ENCODE measurements at places on chromosomes 7 and 10.

GRCh38 chr7:26948617-26949118 is 84.3 kb upstream of the SKAP2 start:
- no peak for DNase-seq

- DNase-seq, result no peak
Observed at GRCh38 chr7:72751378-72751777, 76.6 kb downstream of the TYW1B start.

- no peak for DNase-seq
Observed at GRCh38 chr7:107591421-107591820, 11.4 kb downstream of the BCAP29 start.

- no peak for DNase-seq
Observed at GRCh38 chr10:127399668-127400067, 149.4 kb upstream of the NPS start.

- DNase-seq, result no peak
Observed at GRCh38 chr7:69122953-69123352, 475.3 kb upstream of the AUTS2 start.

- no peak for DNase-seq
Observed at GRCh38 chr10:132453470-132453861, 56.5 kb downstream of the PWWP2B start.

DNA sequence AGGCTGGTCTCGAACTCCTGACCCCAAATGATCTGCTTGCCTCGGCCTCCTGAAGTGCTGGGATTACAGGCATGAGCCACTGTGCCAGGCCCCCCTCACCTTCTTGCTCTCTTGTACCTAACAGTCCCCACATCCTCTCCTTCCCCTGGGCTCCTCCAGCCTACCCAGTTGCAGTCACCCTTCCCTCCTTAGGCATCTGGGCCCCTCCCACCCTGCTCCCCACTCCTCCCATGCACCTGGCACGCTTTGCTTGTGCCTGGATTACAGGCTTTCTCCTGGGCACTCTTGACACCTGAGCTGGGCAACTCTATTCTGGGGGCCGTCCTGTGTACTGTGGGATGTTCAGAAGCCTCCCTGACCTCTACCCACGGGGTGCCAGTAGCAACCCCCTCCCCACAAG is 3.0 kb downstream of the CLDN15 start:
- no peak for DNase-seq

- no peak for DNase-seq
Observed at GRCh38 chr10:34081347-34081743, 733.8 kb downstream of the PARD3 start.

DNA sequence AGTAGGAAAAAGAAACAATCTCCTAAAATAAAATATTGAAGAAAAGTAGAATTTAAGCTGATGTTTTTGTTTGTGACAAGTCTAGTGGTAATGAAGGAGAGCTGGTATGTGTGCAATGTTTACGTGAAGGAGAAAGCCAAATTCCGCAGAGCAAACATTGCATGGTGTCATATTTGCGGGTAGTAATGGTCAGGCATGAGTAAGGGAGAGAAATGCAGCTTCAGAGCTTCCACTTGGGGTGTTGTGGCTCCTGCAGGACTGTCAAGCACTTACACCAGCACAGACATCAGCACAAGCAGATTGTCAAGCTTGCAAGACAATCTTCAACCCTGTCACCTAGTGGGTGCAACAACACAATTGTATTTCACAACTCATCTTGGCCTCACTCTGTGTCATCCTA is 136.5 kb upstream of the ETV1 start:
- DNase-seq, result no peak

- no peak for DNase-seq
Observed at GRCh38 chr7:122578350-122578749, 120.6 kb downstream of the RNF133 start.

DNA sequence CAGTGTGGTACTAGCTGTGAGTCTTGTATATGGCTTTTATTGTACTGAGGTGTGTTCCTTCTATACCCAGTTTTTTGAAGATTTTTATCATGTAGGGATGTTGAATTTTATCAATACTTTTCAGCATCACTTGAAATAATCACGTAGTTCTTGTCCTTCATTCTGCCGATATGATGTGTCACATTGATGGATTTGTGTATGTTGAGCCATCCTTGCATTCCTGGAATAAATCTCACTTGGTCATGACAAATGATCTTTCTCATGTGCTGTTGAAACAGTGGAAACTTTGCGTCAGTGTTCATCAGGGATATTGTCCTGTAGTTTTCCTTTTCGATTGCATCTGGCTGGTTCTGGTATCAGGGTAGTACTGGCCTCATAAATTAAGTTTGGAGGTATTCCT is 7.1 kb upstream of the PRKAR1B start:
- DNase-seq, result no peak

- no peak for DNase-seq
Observed at GRCh38 chr7:5824297-5824610, 42.8 kb upstream of the RNF216 start.

DNA sequence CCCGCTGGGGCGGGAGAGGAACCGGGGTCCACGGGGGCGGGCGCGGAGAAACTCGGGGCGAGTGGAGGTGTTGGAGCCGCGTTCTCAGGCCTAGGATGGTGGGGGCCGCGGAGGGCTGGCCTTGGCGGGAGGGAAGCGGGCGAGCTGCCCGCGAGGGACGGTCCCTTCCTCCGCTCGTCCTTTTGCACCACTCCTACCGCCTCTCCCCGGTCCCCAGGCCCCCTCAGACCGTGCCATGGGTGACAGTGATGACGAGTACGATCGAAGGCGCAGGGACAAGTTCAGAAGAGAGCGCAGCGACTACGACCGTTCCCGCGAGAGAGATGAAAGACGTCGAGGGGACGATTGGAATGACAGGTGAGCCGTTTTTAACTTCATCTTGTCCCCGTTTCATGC is 451 bp downstream of the SRRT start:
- no peak for DNase-seq

DNA sequence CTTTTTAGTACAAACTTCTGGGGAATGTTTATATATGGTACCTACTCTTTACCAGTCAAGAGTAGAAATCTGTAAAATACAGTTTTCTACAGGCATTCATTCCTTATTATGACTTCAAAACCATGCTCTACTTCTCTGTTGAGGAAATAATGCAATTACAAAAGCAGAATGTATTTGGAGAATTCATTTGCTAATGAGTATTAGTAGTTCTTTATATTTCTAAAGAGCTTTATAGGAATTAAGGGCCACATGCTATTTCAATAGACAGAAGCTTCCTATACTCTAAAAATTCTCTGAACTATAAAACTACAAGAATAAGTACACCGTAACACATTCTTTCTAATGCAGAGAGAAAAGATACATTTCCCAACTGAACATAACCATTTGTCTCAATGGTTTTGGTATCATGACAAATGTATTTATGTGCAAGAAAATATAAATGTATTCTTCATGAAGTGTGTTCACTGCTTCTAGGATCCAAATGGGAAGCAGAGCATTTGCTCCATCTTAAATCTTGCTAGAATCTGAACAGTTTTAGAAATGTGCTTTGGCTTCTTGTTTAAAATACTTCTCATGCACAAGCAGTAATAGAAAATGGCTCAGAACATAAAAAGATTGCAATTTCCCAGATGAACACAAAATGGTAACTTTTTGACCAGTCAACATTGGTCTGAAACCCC is 21.8 kb downstream of the CDK1 start:
- DNase-seq, result no peak

GRCh38 chr7:104366390-104366789 is 38.0 kb downstream of the LHFPL3 start:
- no peak for DNase-seq

GRCh38 chr10:68828833-68829232 is 1.5 kb downstream of the STOX1 start:
- no peak for DNase-seq

DNA sequence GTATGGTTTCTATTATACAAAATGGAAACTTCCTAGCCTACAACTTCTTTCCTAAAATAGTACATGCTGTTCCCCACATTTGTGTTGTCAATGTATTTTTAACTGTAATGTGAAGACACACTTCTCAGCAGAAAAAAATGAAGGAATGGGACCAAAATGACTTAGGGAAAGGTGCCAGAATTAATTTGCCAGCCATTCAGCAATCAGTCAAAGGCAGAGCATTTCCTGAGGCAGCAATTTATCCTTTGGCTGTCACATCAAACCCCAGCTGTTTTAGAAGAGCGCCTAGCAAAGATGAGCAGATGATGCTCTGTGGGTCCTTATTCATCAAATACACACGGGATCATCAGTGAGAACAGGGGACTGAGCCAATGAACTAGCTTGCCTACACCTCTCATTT is 592.5 kb downstream of the KCNMA1 start:
- no peak for DNase-seq

DNA sequence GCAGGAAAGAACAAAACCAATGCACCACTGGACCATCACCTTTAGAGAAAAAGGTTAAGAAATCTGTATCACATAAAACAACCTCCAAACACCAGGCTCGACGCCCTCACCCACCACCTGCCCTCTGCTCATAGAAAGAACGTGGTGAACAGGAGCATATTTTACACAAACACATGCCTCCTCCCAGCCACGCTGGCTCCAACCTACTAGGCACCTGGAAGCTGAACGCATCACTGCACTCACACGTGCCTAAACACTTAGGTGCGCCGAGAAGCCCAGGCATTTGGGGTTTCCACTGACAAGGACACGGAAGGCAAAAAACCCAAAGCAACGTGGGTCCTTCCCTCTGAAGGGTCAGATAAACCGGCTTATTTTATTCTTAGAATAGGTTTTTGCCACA is 56.0 kb downstream of the PTPRN2 start:
- no peak for DNase-seq

GRCh38 chr10:19592276-19592675 is 224.0 kb upstream of the PLXDC2 start:
- no peak for DNase-seq

DNA sequence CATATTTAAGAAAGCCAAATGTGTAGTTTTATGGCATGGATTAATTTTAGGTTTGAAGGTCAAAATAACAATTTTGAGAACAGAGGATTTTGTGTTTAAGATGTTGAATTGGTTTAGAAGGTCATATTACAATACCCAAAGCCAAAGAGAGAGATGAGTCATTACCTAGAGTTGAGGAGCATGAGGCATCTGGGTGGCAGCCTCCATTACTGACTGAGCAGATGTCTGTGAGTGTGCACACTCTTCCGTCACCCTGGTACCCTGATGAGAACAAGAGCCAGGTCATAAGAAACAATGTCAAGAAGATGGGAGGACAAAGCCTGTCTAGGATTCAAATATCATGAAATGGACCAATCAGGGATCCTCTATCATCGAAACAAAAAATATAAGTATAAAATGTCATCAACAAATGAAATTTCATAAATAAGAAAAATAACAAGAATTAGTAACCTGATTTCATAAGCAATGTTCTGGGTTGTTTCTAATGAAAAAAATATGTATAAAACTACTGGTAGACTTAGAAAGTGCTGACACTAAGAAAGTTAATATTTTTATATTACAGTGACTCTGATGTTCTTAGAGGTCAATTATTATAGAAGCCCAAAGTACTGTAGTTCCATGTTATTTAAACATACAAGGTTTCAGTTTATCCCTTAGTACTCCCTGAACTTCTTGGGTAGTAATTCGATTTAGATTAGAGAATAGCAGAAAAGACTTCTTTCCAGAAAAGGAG is 20.0 kb downstream of the CUBN start:
- DNase-seq, result no peak

- no peak for DNase-seq
Observed at GRCh38 chr7:33554576-33554975, 350.8 kb upstream of the BMPER start.

DNA sequence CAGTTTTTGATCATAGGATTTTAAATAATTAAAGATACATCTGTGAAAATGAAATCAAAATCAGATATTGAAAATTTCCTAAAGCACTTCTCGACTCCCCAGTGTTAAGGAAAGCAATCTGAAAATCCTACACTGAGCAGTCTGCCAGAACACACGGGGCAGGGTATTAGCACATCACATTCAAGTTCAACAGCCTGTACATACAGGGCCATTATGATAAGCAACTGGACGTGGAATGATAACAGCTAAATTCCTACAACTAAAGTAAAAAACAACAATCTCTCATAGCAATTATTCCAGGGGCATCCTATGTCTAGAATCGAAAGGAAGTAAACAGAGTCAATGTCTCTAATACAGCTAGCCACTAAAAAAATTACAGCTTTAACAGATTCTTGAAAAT is 31.7 kb downstream of the TRDMT1 start:
- no peak for DNase-seq

DNA sequence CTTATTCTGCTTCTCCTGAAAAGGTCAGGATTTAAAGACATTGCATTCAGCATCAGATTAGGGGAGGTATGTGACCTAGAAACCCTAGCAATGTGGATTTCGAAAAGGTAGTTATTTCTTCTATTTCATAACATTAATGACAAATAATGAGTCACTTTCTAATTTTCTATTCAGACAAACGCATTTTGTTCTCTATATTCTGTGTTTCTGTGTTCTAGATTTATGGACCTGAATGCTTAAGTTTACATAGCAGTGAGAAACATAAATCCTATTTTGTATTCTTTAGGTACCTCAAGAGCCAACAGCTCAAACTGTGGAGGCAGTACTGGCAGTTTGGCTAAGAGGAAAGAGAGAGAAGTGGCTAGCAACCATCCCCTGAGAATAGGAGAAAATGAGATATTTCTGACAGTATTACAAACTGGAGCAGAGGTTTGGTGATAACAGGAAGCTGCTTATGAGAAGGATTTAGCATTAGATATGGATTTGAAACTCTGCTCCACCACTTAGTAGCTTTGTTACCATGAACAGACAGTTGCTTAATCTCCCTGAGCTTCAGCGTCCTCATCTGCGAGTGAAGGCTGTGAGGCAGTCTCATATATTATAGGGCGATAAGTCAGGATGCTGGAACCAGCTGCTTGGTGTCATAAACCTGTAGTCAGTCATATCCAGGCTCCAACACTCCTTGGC is 28.2 kb downstream of the CDK14 start:
- no peak for DNase-seq

- DNase-seq, result no peak
Observed at GRCh38 chr7:94355454-94355853, 39.2 kb upstream of the COL1A2 start.

- no peak for DNase-seq
Observed at GRCh38 chr10:112382515-112383235, 8.8 kb downstream of the ACSL5 start.

DNA sequence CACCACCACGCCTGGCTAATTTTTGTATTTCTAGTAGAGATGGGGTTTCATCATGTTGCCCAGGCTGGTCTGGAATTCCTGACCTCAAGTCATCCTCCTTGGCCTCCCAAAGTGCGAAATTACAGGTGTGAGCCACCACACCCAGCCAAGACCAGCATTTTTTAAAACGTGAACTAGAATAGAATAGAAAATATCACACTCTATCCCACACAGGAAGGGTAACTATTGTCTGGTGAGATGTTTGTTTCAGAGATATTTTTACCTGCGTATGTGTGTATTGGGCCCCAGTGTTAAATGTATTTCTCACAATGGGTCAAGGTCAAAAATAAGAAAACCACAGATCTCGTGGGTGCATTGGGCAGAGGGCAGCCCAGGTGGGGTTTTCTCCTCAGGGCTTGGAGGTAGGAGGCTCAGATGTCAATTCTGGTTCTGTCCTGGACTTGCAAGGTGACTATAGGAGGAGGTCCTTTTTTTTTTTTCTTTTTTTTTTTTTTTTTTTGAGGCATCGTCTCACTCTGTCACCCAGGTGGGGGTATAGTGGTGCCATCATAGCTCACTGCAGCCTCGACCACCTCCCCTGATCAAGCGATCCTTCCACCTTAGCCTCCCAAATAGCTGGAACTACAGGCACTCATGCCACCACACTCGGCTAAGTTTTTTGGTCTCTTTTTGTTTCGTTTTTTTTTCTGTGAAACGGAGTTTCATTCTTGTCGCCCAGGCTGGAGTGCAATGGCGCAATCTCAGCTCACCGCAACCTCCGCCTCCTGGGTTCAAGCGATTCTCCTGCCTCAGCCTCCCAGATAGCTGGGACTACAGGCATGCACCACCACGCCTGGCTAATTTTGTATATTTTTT is 19.0 kb downstream of the SH2B2 start:
- DNase-seq, result peak; percentile 93

Data from GM12878 (cell line).